ENCODE measurements at places on chromosomes 1 and 21.

- DNase-seq: no peak
These were observed 3.7 kb upstream of the FOXO6 start for GRCh38 chr1:41357451-41358101.

GRCh38 chr1:112666946-112667345 lies 7.5 kb upstream of the MOV10 start:
- DNase-seq: no peak

DNA sequence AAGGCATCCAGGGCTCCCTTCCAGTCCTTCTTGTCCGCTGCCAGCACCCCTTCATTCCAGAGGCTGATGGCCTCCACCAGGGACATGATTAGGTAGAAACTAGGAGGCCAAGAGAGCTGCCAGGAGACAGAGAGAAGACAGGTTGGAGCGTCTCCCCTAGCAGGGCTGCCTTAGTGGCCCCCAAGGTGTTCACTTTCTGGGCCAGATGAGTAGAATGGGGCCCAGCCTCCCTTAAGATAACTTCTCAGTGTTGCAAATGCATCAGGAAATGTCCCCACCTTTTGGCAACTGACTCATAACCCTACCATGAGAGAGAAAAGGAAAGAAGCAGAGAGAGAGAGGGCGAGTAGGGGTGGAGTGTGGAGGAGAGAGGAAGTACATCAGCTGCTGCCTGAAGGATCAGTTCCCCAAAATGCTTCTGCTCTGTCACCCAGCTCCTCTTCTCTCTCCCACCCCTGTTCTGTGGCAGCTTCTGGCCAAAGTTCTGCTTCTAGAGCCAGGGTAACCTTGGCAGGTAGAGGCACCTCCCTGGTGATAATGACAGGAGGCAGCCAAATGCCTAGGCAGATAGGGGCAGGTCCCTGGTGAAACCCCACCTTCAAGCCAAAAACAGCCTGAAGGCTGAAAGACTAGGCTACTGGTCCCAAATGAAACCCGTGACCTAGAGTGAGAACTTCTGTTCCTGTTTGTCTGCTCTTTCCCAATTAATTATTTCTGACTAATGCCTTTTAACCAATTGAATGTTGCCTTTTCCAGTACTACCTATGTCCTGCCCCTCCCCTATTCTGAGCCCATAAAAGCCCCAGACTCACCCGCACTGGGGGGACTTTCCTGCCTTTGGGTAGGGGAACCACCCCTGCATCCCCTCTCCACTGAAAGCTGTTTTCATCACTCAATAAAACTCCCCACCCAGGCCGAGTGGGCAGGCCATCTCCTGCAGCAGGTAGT lies at the start of gene NCF2:
TSS of gene NCF2 (minus strand) at position 216 of the 948 bp plus-strand sequence. CDS start at position 86, 130 bp downstream.
- no peak for DNase-seq

GRCh38 chr1:67571406-67571805 lies 113.6 kb upstream of the GADD45A start:
- no peak for DNase-seq

Measured in thyroid gland (tissue), 4 donors.